ENCODE measurements at places on chromosomes 11 and 22.

- DNase-seq, result no peak
Observed at GRCh38 chr22:45843031-45843430, 133.9 kb downstream of the WNT7B start.

GRCh38 chr11:102591160-102591718, 33.9 kb downstream of the MMP20 start:
- no peak for DNase-seq

GRCh38 chr11:65448418-65449105, 26.0 kb downstream of the NEAT1 start:
- no peak for DNase-seq

DNA sequence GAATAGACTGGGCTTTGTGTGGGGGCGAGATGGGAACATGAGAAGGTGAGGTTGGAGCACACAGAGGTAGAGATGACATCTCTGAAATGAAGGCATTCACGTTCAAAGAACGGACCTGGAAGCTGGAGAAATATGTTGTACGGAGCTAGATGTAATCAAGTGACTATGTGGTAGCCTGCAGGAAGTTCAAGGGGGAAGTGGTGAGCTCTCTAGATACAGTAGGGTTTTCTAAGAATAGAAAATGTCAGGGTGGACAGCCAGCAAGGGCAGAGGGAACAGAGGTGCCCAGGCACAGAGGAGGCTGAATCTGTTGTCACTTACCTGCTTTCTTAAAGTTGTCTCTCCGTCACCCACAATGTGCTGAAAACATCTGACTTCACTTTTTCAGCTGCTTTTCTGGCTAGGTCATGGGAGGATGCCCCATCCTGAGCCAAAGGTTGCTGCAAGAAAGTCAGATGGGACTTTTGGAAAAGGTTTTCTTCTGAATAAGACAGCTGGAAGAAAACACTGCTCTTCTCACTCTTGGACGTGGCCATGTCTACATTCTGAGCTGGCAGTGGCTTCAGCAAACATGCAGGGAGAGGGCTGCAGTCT, 171.5 kb upstream of the B3GAT1 start:
- DNase-seq, result no peak

- no peak for DNase-seq
Observed at GRCh38 chr11:129192150-129192549, at the start of gene ARHGAP32. TSS of gene ARHGAP32 (minus strand) at chr11:129192325. CDS start at chr11:129192198, 127 bp downstream.

DNA sequence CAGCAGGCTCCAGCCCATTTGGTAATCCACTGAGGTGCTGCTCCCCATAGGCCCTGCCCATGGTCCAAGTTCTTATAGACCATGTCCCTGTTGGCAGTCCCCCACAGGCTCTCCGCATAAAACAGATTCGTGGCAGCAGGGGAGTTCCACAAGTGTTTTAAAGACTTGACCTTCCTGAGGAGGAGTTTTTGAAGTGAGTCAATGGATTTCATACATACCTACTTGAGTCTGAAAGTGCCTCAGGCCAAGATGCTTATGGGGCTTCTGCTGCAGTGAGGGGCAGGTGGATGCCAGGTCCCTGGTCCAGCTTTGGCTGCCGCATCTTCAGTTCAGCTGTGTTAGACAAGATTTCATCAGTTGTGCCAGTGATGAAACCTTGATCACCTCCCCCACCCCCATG, 43.3 kb downstream of the CABIN1 start:
- DNase-seq, result no peak

GRCh38 chr22:47322854-47323253, 560.4 kb downstream of the TBC1D22A start:
- DNase-seq, result no peak
